Bronchial smooth muscle cell (primary cell): ENCODE measurements at places on chromosomes 1 and 21. TPM values are rescaled to one million over a fixed set of nuclear protein-coding genes. Genes with fewer than 3 reads are reported as not detected.

Gene RRAGC
- 19.3 and 26.8 TPM in 2 replicates for total RNA-seq

Gene SOX13
- total RNA-seq: 1.7 and 1.8 TPM in 2 replicates

Gene NLRP3
- total RNA-seq: not detected in 2 replicates

Gene CLCNKB
- 0.17 TPM in 1 of 2 replicates, not detected in the other for total RNA-seq

Gene OR2L3
- not detected in 2 replicates for total RNA-seq

Gene S100A7A
- total RNA-seq: not detected in 2 replicates

Gene SPRR5
- total RNA-seq: not detected in 2 replicates

Gene C8A
- total RNA-seq: not detected in 2 replicates

Gene DCST1
- not detected in 2 replicates for total RNA-seq

Gene ESRRG
- total RNA-seq: under 0.01 TPM in 1 of 2 replicates, not detected in the other

Gene HJV
- not detected in 2 replicates for total RNA-seq

Gene RBP7
- total RNA-seq: not detected in 2 replicates

Gene TLR5
- total RNA-seq: under 0.01 TPM in 1 of 2 replicates, not detected in the other

Gene CHIA
- 0.26 TPM in 1 of 2 replicates, not detected in the other for total RNA-seq

Gene SLAMF9
- total RNA-seq: not detected in 2 replicates

Gene CASZ1
- total RNA-seq: under 0.01 TPM in 1 of 2 replicates, not detected in the other

Gene PPFIA4
- 5.5 and 9.4 TPM in 2 replicates for total RNA-seq

Gene CEP85
- total RNA-seq: 2.7 and 3.8 TPM in 2 replicates
